Right renal cortex interstitium (tissue), 3 donors: ENCODE measurements at places on chromosomes 2 and 18. TPM values are rescaled to one million over a fixed set of nuclear protein-coding genes. Genes with fewer than 3 reads are reported as not detected.

DNA sequence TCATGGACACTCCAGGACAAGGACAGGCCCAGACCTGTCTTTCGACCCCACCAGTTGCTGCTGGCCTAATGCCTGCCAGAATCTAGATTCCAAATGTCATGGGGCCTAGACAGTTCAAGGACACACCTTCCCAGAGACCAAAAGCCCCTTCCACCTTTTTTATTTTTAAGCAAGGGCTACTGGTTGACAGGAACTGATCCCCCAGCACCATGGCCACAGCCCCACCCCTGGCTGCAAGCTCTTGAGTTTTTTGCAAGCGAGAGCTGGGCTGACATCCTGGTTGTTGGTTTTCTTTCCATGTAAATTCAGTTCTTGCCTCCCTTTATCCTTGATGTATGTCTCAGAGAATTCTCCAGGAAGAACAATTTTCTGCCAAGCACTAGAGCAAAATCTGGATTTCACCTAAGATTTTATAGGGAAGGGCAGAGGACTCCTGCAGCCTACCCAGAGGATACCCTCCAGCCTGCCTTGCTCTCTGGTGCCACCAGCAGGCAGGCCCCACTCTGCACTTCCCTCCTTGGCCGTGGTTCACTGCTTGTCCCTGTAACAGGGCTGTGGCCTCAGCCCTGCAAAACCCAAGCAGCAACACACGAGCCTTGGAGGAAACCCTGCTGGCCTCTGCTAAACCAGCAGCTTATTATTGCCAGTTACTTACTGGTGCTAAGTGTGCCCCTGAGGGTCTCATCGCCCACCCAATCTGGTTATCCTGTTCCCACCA lies 97.7 kb downstream of the TWIST2 start:
- DNase-seq, result no peak

DNA sequence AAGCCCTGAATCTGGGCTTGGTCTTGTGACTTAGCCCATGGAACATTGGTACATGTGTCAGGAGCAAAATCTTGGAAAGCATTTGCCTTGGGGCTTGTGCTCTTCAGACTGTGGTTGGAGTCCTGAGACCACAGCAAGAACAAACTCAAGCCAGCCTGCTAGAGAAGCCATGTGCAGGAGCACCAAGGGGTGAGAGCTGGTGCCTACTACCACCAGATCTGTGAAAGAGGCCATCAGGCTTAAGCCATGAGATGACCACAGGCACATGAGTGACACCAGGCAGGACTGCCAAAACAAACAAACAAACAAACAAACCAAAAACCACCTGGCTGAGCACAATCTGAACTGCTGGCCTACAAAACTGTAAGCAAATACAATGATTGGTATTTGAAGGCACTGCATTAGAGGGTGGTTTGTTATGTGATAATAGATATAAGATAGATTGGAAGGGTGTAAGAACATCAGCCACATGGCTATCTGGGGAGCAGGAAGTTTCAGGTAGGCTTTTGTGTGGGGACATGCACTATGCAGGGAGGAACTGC lies 9.0 kb upstream of the TWIST2 start:
- DNase-seq, result no peak

DNA sequence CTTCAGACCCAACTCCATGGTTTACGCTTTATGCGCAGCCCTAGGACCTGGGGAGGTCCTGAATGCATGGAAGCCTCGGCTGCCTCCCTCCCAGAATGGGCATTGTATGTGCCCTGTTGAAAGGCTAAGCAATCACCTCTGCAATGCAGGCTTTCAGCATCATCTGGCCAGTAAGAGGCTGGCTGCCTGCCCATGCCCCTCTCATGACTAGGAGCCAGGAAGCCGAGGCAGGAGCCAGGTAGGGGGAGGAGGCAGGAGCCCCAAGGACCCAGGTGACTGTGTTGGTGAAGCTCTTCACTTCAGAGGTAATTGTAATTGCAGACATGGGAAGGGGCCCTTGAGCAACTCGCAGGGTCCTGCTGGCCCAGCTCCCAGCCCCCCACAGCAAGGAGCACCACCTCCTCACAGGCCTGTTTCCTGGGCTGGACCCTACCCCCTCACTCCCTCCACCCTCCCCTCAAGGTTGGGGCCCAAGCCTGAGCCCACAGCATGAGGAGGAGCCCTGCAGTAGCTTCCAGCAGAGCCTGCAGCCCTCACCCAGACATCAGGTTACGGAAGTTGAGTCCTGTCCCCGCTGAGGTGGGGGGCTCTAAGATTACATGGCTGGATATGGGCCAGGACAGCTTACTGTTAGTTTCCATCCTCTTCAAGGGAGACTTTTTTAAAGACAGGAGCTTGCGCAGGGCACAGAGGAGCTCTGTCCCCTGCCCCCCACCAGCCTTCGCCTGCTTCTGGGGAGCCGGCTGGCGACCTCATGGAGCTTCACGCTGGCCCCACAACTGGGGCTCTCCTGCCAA lies 21.9 kb downstream of the CRACDL start:
- no peak for DNase-seq

- DNase-seq, result no peak
Observed at GRCh38 chr2:25688236-25688635, 14.9 kb upstream of the DTNB start.

GRCh38 chr18:57469884-57470283 lies 34.7 kb downstream of the ONECUT2 start:
- no peak for DNase-seq

DNA sequence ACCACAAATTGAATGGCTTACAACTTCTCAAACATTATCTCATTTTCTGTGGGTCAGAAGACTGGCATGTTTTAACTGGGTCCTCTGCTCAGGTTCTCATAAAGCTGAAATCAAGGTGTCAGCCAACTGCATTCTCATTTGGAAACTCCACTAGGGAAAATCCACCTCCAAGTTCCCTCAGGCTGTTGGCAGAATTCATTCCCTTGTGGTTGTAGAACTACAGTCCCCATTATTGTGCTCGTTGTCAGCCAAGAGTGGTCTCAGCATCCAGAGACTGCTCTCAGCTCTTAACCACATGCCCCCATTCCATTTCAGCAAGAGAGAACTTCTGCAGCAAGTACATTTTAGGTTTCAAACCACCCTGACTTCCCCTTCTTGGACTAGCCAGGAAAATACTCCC lies 12.2 kb downstream of the NOL4 start:
- DNase-seq, result no peak

DNA sequence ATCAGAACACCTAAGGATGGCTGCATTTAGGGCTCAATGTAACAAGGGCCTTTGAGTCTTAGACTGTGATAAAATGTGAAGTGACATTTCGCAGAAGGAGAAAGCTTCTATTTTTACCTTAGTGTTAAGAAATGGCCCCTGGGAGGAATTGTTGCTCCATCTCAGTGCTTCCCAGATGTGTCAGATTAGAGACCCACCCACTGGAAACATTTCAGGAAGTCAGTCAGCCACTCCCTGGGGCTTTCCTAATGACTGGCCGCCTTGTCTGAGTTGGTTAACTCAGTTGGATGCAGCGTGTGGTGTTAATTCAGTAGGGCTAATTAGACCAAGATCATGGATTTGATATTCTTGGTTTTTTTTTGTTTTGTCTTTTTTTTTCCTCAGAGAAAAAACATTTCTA lies 355.9 kb downstream of the PIK3C3 start:
- DNase-seq, result no peak

DNA sequence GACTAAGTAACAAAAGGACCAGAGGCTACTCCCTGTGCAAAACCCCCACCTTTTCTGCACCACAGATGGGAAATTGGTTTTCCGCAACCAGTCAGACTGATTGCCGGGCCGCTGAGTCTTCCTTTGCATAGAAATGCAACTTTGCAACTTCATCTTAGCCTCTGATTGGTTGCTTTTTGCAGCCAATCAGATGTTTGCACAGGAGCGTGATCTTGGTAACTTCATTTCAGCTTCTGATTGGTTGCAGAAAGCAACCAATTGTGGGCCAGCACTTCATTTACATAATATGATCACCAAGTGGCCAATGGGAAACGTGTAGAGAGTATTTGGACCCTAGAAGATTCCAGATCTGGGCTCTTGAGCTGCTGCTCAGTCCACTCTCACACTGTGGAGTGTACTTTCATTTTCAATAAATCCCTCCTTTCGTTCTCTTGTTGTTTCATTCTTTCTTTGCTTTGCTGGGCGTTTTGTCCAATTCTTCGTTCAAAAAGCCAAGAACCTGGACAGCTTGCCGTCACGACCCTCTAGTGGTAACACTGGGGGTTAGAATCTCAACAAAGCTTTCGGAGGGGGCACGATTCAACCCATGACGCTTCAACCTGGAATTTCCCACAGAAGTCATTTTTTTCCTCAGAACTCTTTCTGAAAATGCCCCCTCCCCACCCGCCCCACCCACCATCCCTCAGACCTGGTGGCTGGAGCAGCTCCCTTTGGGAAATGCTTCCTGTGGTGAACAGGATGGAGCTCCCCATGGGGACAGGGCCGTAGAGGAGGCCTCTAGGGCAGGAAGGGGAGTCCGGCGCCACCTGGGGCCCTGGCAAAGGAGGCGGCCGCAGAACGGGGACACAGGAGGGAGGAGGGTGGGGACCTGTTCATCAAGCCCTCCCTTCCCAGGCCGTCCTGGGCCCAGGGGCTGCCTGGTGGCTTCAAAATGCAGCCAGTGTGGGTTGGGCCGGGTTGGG lies 31.8 kb upstream of the KCNF1 start:
- no peak for DNase-seq

GRCh38 chr2:58046335-58046584 lies 346 bp upstream of the VRK2 start:
- no peak for DNase-seq

GRCh38 chr18:55403421-55403949 lies 184.5 kb downstream of the TCF4 start:
- DNase-seq, result no peak

DNA sequence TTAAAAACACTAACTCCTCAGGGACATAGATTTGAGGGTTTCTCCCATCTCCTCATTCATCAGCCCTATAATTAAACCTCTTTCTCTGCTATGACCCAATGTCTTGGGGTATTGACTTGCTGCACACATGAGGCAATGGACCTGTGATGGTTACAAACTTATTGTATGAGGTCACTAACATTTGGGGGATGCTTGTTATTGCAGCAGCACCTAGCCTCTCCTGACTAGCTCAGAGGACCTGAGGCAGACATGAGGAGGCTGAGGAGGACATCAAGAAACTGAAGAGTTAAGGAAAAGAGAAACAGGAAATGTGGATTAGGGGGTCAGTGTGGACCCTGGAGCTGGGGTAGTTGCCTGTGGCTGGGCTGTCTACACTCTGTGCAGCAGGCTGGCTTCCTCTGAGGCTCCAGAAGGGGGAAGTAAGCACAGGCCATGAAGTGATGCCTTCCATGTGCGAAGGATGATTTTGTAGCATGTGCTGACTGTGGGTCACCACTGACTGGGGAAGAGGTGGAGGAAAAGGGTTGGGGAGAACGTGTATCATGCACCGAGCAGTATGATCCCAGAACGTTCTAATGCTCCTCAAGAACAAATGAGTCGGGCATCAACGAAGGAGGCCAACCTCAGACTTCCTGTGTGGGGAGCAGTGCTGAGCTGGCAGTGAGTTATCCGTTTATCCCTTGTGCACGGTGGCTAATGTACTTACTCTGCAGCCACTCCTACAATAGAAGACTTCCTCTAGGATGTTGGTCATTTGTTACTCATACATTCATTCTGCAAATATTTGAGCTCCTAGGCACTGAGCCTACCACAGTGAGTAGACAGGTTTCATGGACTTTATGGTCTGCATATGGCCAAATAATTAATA lies 42.1 kb upstream of the RFX8 start:
- no peak for DNase-seq

DNA sequence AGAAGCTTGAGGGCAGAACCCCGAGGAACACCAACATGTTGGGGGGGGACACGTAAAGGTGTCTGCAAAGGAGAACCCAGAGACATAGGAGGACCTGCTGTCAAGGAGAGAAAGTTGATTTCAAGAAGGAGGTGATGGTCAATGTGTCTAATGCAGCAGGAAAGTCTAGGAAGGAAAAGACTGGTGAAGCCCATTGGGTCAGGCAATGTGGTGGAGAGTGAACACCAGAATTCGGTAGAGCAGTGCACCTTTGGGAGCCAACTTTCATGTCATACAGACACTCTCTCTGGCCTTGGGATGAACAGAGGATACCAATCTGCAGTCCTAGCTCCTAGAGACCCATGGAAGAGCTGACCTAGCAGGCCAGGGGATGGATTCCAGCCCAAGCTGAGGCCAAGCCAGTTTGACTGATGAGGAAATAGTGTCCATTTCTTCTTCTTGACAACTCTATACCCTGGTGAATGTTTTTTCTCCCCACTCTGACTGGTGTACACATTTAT lies 101.9 kb downstream of the MYCN start:
- DNase-seq, result no peak

- DNase-seq, result no peak
Observed at GRCh38 chr2:13474538-13474937, 757.8 kb downstream of the TRIB2 start.

IL1RL1 gene
- 1.8 TPM for polyA plus RNA-seq

LPIN1 gene
- 18.7 TPM for polyA plus RNA-seq

FN1 gene
- 589 TPM for polyA plus RNA-seq

SERPINB12 gene
- 0.10 TPM for polyA plus RNA-seq

ANO7 gene
- polyA plus RNA-seq, result 1.3 TPM

DNMT3A gene
- polyA plus RNA-seq, result 74.3 TPM
